Activated naive CD4-positive, alpha-beta T cell treated with Interleukin-2 at 50 U/mL for 16 hours (primary cell): ENCODE measurements at places on chromosomes 16 and 17.

GRCh38 chr16:59259950-59260319, 525.8 kb upstream of the GOT2 start:
- no peak for DNase-seq

- no peak for DNase-seq
Measured at GRCh38 chr16:89476379-89476778, 14.0 kb downstream of the ANKRD11 start.

GRCh38 chr16:77548151-77548550, 113.3 kb upstream of the ADAMTS18 start:
- no peak for DNase-seq

DNA sequence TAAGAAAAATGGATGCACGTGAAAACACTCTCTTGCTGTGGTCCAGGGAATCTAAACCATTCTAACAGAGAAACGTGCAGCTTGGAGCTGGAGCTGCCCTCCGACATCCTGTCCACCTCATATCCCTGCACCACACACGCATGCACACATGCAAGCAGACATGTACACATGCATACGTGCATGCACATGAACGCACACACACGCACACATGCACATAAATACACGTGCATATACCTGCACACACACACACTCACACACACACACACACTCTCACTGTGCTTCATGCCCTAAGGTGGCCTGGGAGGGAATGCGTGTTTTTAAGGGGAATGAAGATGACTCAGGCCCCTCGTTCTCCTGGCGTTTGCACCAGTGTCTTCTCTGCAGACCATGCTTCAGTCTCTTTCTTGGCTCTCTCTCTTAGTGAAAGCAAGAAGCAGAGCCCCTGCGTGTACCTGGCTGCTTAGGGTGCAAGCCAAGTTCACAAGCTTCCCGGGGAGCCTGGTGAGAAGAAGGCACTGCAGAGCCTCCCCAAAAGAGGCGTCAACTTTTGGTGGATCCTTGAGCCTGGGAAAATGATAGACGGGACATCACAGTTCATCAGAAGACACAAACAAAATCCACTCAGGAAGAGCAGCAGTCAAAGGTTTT, 72.8 kb downstream of the GOSR1 start:
- DNase-seq, result no peak

DNA sequence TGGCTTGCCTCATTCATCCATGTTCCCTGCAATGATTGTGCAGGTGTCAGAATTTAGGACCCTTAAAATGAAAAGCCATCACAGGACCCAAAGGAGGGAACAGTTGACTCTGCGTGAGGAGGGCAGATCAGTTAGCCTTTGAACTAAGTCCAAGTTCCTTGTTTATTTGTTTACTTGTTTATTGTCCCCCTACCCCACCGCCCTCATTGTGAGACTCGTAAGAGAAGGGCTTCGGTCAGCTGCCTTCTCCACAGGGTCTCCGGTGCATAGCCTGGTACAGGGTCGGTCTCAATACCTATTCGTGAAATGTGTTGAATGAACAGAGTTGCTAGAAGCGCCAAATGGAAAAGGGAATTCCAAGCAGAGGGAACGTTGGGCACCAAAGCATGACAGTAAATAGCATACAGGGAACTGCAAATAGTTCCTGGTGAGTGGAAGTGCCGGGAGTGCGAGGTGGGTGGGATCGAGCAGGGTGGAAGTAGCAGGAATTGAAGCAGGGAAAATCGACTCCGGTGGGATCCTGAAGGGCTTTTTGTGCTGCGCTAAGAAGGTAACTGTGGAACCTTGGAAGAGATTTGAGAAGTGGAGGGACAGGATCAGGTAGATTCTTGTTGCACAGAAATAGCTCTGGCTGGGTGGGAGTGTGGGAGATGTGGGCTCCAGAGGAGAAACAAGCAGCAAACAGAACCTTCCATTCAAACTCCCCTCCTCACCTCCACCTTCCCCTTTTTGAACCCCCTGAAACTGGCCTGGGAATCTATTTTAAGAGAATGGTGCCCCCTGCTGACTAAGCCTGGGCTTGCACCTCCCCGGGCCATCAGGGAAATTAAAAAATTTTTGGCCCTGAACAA, 12.7 kb downstream of the SLC35B1 start:
- peak; percentile 78 for DNase-seq

GRCh38 chr17:57253362-57254065, 2.8 kb upstream of the MSI2 start:
- no peak for DNase-seq

DNA sequence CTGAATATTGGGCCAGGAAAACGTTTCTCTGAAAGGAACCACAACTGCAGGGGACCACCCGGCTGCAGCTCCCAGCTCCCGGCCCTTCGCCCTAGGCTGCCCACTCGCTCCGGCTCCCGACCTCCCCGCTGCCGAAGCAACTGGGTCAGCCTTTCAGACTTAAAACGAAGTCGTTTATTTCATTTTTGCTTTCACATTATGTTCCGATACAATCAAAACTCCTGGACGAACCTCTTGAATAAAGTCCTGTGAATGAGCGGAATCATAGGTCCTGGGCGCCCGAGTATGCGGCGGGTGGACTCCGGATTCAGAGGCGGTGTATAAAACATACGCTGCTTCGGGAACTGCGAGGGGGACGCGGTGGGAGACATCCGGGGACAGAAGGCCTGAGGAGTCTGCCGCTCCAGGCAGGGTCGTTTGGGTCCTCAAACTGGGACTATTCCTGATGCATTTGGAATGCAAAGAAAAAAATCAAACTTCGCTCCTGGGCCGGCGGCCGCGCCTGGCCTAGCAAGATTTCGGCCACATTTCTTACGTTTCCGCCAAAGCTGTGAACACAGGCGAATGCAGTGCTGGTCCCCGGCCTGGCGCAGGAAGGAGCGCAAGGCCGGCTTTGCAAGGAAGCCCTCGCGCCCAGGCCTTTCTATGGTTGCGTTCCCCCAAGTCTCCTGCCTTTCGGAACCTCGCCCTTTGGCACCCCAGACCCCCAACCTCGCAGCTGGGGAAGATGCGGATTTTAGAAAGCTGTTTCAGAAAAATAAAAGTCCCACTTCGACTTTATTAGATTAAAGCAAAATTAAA, 3.7 kb downstream of the CBLN1 start:
- DNase-seq, result no peak

DNA sequence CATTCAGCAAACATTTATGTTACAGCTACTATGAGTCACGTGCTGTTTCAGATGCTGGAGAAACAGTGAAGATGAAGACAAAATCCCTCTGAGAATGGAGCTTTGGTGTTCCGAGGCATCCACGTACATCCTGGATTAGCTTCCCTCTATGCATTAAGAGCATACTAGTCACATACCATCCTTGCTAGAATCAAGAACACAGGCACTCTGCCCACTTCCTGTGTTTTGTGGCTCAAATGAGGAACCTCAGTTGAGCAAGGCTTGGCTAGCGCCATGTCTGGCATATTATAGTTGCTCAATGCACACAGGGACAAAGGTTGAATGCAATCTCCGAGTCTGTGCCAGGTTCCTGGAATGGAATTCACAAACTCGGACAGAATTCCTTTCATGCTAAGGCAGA, 297.5 kb downstream of the XYLT1 start:
- no peak for DNase-seq

- DNase-seq, result no peak
Measured at GRCh38 chr17:550041-550398, 164.6 kb downstream of the VPS53 start.

DNA sequence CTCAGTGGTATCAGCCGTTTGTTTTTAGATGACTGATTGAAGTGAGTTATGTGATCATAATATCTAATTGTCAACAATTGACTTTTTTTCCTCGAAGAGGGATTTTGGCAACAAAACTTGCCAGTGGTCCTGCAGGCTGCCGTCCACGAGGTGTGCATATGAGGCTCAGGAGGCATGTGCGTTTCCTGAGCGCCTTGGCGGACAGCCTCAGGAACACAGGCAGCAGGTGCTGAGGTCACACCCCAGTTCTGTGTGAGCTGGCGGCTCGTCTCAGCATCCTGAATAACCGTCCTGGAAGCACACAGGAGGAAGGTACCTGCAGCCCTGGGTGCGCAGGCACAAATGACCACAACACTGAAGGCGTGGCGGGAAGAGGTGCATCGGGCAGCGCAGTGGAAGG, 11.7 kb downstream of the SPG7 start:
- no peak for DNase-seq

GRCh38 chr17:49351572-49352140, 10.4 kb downstream of the ZNF652 start:
- DNase-seq, result no peak

GRCh38 chr16:84138824-84139627, 6.0 kb downstream of the HSDL1 start:
- DNase-seq, result no peak

GRCh38 chr17:4789951-4790704, 1.4 kb downstream of the GLTPD2 start:
- DNase-seq, result peak; percentile 80

DNA sequence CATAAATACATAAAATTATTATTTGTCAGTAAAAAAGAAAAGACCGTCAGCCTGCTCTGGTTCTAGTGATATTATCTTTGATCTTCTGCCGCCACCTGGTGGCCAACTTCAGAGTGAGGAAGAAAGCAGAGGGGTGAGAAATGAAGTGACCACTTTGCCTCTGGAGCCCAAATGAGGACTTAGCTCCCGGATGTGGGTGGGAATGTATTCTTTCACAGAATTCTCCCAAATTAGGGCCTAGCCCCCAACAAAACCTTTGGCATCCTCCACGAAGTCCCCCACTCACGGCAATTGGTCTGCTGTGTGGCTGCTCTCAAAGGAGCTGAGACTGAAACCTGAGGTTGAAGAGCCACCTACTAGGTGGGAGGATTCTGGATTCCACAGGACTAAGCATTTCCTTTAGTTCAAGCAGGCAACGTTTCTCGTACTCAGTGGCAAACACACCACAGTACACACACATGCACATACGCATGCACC, 4.9 kb upstream of the ZNF267 start:
- peak; percentile 82 for DNase-seq

DNA sequence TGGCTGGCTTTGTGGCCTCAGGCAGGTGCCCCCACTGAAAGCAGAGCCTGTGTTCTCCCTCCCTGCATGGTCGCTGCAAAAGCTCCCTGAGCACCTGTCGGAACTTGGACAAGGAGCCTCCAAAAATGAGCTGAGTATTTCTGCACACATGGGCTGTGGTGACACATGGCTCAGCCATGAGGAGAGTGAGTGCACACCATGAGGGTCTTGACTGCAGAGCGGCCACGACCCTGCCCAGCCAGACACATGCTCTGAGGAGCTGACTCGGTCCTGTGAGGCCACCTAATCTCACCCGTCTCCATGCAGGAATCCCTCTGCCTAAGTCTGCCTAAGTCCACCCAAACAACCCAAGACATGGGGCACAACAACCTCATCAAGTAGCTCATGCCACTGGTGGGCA, 128.9 kb downstream of the DYNLRB2 start:
- DNase-seq, result no peak

DNA sequence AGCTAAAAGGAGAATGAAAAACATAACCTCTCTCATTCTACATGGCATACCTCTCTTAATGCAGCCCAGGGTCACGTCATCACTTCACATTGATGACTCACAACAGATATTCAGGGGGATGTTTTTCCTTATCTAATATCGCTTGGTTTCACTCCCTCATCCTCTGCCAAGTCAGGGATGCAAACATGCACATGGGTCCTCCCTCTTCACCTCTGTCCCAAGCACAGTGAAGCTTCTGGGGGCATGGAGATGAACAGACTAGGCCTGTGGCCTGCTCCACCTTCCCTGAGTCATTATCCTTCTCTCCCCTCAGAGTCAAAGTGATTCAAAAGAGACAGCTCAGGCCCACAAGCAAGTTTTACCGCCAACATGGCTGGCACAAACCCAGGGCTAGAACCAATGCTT, 2.3 kb upstream of the MT2A start:
- no peak for DNase-seq

- DNase-seq, result no peak
Measured at GRCh38 chr16:54812229-54812628, 118.4 kb upstream of the IRX5 start.

GRCh38 chr17:81298991-81299738, 4.1 kb upstream of the SLC38A10 start:
- no peak for DNase-seq

DNA sequence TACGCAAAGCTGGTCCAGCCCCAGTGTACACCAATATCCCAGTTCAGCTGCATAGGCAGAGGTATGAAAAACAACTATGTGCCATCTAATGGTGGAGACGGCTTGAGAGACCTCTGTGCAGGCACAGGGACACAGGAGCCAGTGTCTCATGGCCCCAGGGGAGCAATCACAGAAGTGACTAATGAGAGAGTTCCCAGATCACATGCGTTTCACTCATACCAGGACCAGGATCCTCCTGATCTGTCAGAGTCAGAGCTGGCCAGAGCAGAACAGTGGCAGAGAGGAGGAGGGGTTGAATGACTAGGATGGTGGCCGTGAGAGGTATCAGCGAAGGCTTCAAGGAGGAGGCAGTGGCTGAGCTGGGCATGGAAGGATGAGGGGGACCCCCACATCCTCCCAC, 41.1 kb downstream of the TMEM132E start:
- DNase-seq, result no peak

DNA sequence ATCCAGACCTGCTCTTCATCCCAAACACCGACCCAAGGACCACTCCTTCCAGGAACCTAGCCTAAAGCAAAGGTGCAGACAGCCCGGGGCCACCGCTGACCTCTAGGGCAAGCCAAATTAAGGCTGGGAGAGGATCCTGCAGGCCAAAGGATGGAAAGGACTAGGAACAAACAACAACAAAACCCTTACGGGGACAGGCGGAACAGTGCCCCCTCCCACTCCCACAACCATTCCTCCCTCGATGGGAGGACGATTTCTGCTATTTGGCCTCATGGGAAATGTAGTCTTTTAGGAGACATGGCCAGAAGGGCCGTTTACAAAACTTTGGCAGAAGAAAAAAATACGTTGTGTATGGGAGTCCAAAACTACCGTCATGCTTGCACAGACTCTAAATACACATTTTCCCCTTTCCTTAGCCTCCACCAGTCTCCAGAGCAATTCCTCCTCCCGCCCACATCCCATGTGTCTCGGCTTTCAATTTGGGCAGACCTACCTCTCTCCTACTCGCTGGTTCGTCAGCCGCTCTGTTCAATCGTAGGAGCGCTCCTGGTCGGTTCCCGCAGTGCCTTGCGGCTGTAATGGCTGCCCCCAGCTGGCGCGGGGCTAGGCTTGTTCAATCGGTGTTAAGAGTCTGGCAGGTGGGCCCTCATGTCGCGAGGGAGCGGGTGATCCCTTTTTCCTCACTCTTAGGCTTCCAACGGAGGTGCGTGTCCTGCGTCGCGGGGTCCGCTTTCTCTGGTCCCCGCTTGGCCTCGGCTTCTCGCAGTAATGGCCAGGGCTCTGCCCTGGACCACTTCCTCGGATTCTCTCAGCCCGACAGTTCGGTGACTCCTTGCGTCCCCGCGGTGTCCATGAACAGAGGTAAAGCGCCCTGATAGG, at the start of gene ERAL1:
ERAL1 (plus strand) TSS at position 560 of the 879 bp plus-strand sequence; CDS start at position 579, 19 bp downstream.
- DNase-seq, result peak; percentile 86

GRCh38 chr17:11331547-11332513, 90.8 kb downstream of the SHISA6 start:
- DNase-seq, result no peak
